ENCODE measurements at places on chromosomes 12 and 14.

DNA sequence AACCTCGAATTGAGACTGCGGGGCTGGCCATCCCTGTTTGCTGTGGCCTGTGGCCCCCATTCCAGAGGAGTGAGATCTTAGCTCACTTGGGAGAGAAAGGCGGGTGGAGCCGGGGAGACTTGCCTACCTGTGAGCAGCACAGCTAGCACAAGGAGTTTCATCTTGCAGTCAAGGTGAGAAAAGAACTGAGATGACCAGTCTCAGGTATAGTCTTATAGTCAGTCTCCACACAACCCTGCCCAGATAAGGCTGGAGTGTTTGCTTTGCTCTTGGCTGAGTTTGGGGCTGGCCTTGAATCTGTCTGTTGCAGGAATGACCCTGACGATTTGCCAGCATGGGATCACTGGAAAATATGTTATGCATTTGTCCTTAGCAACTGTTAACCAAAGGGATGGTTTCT is at the start of gene PLA2G1B:
PLA2G1B (minus strand) TSS at position 187 of the 400 bp plus-strand sequence; CDS start at position 161, 26 bp downstream.
- no peak for DNase-seq

- DNase-seq = no peak
These were observed 73.0 kb downstream of the DNAI7 start for GRCh38 chr12:25121916-25122315.

DNA sequence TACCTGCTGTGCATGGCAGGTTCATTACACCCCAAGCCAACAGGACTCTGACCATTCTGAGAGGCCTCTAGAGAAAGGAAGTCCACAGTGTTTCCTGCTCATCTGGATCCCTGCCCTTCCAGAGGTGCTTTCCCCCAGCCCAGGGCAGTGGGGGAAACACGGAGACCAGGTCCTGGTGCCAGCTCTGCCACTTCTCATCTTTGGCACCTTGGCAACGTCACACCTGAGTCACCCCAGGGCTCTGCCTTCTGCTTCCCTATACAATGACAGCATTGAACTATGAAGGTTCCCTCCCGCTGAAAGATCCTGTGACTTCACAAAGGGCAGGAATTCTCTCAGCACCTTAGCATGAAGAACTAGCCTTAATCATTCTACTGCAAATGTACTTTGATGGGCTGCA is 74.9 kb downstream of the ANO2 start:
- no peak for DNase-seq

DNA sequence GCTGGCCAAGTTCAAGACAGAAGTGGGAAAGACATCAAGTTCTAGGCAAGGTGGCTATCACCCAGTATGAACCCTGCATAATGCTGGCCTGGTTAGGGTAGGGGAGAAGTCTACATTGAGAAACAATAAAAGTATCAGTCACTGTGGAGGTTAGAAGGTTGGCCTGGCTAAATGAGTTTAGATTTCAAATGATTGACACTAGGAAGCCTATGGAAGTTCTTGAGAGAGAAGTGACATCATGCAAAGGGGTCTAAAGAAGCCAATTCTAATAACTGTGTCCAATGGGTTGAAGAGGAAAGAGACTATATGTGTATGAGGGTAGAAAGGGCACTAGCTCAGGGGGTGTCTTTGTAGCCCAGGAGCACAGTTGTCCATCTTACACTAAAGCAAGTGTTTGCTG is 98.5 kb upstream of the MBIP start:
- no peak for DNase-seq

GRCh38 chr12:32201976-32202375 is 95.3 kb downstream of the BICD1 start:
- no peak for DNase-seq

GRCh38 chr12:30088259-30088995 is 304.7 kb upstream of the TMTC1 start:
- no peak for DNase-seq

GRCh38 chr12:124115496-124115895 is 142.5 kb downstream of the ZNF664 start:
- no peak for DNase-seq

DNA sequence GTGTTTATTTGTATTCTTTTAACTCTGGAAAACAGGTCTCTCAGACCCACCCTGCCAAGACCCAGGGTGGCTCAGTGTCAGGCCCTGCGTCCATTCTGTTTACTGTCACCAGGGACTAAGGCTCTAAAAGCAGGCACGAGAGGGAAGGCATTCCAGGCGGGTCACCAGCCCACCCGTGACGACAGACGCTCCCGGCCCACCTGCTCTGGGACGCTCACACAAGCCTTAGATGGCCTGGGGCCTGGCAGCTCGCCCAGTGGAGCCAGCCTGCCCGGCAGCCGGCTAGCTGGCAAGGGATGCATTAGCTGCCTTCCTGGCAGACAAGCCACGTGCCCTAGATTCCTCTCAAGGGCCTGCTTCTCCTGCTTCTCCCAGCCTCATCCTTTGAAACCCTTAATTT is 9.2 kb upstream of the NUAK1 start:
- no peak for DNase-seq

DNA sequence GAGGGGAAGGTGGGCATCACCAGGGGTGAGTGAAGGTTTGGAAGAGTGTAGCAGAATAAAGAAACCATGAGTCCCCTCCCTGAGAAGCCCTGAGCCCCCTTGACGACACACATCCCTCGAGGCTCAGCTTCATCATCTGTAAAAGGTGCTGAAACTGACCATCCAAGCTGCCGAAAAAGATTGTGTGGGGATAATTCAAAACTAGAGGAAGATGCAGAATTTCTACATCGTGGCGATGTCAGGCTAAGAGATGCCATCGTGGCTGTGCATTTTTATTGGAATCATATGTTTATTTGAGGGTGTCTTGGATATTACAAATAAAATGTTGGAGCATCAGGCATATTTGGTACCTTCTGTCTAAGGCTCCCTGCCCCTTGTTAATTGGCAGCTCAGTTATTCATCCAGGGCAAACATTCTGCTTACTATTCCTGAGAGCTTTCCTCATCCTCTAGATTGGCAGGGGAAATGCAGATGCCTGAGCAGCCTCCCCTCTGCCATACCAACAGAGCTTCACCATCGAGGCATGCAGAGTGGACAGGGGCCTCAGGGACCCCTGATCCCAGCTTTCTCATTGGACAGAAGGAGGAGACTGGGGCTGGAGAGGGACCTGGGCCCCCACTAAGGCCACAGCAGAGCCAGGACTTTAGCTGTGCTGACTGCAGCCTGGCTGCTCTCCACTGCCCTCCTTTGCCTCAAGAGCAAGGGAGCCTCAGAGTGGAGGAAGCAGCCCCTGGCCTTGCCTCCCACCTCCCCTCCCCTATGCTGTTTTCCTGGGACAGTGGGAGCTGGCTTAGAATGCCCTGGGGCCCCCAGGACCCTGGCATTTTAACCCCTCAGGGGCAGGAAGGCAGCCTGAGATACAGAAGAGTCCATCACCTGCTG is 7.0 kb downstream of the SERPINA1 start:
- DNase-seq = no peak

DNA sequence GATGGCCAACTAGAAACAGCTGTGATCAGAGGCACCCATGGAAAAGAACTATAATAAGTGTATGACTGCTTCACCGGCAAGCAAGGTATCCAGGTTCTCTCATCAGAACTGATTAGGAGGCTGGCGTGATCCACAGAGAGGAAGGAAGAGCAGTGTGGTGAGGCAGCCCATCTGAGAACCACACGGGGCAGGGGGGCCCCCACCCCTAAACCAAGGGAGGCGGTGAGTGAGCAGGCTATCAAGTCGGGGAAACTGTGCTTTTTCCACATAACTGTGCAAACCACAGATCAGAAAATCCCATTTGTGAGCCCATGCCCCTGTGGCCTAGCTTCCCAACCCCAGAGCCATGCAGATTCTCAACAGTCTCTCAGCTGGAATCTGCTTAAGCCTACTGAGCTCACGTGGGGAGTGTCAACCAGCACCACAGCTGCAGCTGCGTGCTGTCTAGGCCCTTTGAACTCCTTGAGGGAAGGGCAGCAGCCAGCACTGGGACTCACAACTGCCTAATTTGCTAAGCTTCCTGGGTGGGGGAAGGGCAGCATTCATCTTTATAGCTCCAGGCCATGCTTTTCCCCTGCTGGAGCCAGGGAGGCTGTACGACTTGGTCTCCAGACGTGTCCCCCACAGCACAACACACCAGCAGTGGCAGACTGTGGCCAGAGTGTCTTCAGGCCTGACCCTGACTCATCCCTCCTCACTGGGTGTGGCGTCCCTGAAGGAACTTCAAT is 444.4 kb upstream of the ATP2B1 start:
- peak; percentile 33 for DNase-seq

GRCh38 chr12:68227356-68227755 is 1.7 kb upstream of the IL26 start:
- DNase-seq = no peak

DNA sequence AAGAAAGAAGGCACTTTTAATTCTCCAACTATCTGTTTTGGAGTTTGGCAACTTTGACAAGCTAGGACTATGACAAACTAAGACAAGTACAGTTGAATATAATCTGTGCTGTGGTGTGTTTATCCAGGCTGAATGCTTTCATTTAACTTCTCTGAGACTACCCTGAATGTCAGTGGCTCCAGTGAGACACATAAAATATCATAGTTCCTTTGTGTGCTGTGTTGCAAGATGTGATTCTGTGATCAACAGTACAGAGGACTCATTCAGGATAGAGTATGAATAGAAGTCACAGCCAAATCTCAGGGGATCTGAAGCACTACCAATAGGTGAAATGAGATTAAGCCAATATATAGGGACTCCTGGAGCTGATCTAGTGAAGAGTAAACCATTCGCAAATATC is 876.9 kb upstream of the FBXO33 start:
- DNase-seq = no peak

DNA sequence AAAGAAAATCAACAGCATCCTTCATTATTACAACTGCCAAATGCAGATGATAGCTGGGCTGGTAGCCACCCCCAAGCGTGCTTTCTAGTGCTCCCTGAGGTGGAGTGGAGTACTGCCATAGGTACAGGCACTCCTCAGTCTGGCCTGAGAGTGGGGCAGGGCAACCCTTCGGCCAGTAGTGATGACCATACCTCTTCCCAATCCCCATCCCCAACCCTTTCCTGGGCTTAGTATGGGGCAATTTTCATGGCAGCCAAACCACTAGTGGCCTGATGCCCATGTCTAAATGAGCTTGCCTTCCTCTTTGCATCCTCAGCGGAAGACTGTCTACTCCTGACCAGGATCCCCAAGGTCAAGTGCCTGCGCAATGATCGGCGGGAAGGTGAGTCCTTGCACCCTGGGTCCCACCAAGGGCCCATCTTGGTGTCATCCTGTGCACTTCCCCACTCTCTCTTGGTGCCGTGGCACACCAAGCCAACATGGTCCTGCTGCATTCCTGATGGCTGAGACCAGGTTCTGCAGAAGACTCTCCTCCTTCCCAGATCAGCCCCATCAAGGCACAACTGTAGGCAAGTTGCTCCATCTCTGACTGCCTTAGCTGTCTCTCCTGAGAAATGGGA is 65.8 kb downstream of the GALNT16 start:
- no peak for DNase-seq

- no peak for DNase-seq
These were observed 545.4 kb downstream of the FOXG1 start for GRCh38 chr14:29311983-29312382.

DNA sequence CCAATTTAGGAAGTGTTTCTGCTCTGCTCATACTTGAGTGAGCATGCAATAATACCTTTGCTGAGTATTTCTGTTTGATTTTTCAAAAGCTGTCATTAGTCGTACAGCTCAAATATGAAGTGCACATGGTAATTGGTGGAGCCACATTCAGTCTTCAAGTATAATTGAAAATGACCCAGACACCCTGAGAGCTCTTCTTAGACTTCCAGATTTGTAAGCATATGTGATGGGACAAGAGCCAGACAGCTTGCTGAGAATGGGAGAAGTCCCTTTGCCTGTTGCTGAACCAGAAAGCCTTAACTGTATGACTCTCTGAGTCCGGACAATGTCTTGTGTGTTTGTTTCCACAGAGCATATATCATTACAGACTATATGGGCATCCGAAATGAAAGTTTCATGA is 307.3 kb downstream of the TMEM117 start:
- DNase-seq = no peak

- DNase-seq = no peak
These were observed 60.2 kb upstream of the ACTN1 start for GRCh38 chr14:69039288-69039628.

GRCh38 chr14:64723691-64724577 is 19.7 kb downstream of the PLEKHG3 start:
- no peak for DNase-seq

GRCh38 chr12:85156569-85156968 is 120.4 kb downstream of the LRRIQ1 start:
- no peak for DNase-seq

- no peak for DNase-seq
These were observed 73.7 kb downstream of the ESR2 start for GRCh38 chr14:64220466-64220865.

DNA sequence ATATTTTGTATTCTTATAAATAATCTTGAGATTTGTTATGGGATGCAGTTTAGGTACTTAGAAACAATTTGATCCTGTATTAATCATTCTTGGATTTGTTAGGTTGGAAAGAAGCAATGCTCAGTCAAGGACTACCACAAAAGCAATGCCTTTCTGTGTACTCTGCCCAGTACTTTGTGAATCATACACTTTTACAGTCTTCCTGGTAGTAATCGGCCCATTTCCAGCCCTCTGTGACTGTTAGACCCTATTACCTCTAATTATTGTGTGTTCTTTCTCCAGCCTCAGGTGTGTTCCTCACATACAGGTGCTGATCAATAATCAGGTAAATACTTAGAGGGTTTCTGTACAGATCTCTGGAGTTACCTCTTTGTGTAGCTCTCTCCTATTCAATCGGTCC is 609.0 kb downstream of the KCNH5 start:
- no peak for DNase-seq

- DNase-seq = no peak
These were observed 3.8 kb downstream of the PTPN11 start for GRCh38 chr12:112422531-112422930.

DNA sequence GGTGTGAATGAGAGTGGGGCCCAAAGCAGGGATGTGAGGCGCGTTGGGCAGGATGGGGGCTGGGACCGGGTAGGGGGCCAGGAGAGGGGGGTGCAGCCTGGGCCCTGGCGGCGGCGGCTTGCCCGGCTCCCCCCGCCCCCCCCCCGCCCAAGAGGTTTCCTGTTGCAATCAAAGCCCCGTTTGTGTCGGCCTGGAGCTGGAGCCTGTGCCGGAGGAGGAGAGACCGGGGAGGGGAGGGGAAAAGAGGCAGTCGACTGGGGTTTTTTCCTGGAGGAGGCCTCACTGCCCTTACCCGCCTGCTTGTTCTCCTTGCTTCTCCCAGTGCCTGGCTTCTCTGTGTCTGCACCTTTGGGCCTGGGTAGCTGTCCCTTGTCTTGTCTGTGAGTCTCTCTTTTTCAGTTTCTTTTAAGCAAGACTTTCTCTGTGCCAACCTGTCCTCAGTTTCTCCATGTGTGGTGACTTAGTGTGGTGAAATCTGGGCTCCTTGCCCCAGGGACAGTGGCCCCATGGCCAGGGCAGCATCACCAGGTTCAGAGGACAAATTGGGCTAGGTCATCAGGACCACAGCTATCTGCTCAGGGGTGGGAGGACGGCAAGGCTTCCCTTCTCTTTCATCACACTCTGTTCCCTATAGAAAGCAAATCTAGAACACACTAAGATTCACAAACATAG is 8.5 kb downstream of the RARG start:
- no peak for DNase-seq

- no peak for DNase-seq
These were observed 219.9 kb downstream of the SEC23A start for GRCh38 chr14:38883127-38883526.
